ENCODE measurements at places on chromosomes 16 and 17.

DNA sequence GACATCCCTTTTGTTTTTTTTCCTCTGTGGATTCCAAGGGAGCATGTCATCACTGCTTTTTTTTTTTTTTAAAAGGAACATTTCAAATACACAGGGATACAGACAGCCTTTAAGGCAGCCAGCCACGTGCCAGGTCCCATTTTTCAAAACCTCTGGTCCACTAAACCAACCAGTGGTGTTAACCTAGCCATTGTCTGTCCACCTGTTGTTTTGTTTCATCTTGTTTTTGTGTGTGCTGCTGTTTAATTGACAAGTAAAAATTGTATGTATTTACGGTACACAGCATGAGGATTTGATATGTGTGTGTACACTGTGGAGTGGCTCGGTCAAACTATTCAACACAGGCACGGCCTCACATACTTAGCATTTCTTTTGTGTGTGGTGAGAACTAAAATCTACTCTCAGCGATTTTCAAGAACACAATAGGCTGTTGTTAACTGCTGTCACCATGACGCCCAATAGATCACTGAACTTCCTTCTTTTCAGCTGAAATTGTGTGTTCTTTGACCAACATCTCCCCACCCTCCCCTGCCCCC, 19.2 kb downstream of the TMEM114 start:
- DNase-seq, result no peak

- no peak for DNase-seq
These were observed 2.9 kb downstream of the ZBTB4 start for GRCh38 chr17:7476494-7476893.

- DNase-seq, result no peak
These were observed 66.7 kb downstream of the SOX9 start for GRCh38 chr17:72187556-72187955.

DNA sequence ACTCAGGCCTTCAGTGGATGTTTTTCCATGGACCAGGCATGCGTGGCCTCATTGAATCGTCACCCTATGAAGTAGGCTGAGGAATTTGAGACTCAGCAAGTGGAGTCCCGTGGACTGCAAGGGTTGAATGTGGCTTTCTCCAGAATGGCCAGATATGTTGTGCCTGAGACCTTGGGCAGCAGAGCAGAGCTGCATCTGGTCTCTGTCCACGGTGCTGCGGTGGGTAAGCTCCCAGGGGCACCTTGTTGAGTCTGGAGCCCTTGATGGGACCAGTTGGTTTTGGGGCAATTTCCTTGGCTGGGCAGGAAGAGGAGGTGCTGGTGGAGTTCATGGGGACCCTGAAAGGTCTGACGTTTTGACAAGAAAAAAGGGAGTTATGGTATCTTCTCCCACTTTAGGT, 368.1 kb upstream of the EEF2KMT start:
- no peak for DNase-seq

- no peak for DNase-seq
These were observed 157.7 kb upstream of the RPL38 start for GRCh38 chr17:74045608-74046280.

DNA sequence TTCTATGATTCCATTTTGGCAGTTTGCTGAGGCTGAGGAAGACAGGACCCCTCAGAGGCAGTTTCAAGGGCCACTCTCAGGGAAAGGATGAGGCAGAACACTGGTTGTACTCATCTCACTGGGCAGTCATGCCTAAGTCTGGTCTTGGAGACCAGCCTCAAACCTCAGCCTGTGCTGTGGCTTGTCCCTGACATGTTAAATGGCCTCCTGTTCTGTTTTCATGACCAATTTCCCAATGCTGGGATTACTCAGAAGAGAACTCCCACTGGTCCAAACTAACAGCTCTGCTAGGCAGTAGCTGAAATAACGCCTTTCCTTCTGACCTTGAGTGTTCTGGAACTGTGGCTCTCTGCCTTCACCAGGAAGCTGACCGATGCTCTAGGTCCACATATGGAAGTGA, 8.4 kb upstream of the SPDYE4 start:
- no peak for DNase-seq

DNA sequence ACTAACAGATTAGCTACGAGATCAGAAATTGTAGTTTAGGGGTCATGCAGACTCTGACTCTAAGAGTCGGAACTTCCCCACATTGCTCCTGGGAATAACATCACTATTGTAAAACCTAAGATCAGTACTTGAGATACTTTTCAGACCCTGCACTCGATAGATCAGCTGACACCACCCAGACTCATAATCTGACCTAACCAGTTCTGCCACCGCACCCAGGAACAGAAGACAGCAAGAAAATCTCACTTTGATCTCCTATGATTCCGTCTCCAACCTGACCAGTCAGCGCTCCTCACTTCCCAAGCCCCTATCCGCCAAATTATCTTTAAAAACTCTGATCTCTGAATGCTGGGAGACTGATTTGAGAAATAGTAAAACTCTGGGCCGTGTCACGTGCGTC, 27.2 kb upstream of the ASGR2 start:
- DNase-seq, result no peak

GRCh38 chr16:28069971-28070794, 6.7 kb upstream of the GSG1L start:
- DNase-seq, result no peak

- no peak for DNase-seq
These were observed 83.9 kb downstream of the SOX9 start for GRCh38 chr17:72204742-72205141.

GRCh38 chr16:86142801-86143236, 243.9 kb downstream of the IRF8 start:
- no peak for DNase-seq

DNA sequence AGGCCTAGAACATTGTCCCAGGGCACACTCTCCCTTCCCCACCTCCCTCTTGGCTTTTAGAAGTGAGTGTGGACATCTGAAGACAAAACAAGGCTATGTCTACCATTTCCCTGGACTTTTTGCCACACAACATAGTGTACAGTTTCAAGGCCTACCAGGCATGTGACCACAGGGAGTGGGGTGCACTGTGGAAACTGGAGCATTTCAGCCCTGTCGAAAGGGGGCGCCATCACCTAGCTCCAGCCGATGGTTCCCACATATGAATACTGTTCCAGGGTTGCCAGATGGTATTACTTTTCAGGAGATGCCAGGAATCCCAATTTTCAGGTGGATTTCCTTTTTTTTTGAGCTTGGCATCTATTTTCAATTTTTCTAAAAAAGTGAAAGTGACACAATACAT, 140.7 kb downstream of the KATNIP start:
- DNase-seq, result no peak

- DNase-seq, result no peak
These were observed 33.4 kb downstream of the ARHGAP23 start for GRCh38 chr17:38461683-38462082.

GRCh38 chr17:31391496-31391949, at the start of gene RAB11FIP4:
Gene RAB11FIP4, plus strand, starts transcription at chr17:31391675. Its CDS starts 178 bp downstream, at chr17:31391853.
- DNase-seq, result no peak

DNA sequence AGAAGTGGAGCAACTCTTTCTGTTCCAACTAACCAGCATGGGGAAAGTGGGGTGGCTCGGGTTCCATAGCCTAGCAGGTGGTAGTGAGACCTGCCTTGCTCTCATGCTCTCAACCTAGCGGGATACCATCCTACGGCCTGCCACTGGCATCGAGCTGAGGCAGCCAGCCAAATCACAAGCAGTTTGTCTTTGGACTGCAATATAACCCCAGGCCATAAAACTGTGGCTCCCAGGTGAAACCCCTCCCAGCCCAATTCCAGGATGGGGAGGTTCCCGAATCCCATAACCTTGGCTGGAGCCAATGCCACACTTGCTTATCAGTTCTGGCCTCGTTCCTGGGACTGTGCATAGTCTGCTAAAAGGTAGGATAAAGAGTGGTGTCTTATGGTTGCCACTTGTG, 155.8 kb upstream of the NETO2 start:
- no peak for DNase-seq

DNA sequence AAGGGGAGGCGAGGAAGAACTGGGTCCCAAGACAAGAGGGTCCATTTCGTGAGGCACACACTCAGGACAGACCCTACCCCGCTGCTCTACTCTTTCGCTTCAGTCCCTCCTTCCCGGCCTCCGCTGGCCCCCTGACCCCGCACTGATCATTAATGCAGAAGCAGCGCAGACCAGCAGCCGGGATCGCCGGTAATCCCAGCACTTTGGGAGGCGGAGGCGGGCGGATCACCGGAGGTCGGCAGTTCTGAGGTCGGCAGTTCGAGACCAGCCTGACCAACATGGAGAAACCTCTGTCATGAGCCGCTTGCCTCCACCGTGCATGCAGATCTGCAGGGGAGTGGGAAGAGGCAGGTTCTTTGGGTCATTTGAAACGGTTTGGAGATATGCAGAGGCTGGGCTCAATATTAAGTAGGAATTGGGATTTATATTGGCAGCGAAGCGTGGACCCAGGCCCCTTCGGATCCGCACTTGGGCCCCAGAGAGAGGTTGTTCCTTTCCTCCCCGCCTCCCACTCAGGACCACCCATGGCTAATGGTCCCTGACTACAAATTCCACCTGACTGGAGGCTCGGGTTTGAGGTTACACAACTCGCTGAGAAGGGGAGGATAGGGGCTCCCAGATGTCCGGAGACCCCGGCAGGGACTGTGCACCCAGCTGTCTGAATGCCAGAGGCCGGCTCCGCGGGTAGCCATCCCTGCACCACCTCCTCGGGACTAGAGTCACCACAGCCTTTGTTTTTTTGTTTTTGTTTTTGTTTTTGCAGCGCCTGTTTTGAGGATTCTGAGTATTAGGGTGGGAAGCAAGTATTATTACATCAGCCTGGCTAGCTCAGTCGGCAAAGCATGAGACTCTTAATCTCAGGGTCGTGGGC, 23.6 kb upstream of the OR1F1 start:
- no peak for DNase-seq

- no peak for DNase-seq
These were observed 65.9 kb upstream of the HLF start for GRCh38 chr17:55198690-55199370.

DNA sequence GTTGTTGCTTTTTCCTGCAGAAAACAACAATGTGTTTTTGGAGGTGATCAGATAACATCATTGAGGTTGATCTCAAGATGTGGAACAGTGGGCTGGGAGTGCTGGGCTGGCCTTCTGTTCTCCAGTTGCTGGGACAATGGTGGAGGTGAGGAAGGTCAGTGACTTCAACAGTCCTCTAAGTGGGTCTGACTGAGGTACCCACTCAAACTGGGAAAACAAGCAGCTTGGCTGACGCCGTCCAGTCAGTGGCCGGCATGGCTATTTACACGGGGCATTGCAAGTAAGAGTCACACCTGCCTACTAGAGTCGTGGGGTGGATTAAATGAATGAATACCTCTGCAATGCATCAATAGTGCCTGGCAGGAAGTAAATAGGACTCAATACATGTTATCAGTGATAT, 386.7 kb upstream of the ZFHX3 start:
- no peak for DNase-seq

Data from non-pigmented ciliary epithelial cell (primary cell).